Muscle of leg (tissue), 16 donors: ENCODE measurements at places on chromosomes 11 and 22. TPM values are rescaled to one million over a fixed set of nuclear protein-coding genes. Genes with fewer than 3 reads are reported as not detected.

- no peak for DNase-seq
These were observed 28.0 kb upstream of the CABP7 start for GRCh38 chr22:29691636-29692326.

DNA sequence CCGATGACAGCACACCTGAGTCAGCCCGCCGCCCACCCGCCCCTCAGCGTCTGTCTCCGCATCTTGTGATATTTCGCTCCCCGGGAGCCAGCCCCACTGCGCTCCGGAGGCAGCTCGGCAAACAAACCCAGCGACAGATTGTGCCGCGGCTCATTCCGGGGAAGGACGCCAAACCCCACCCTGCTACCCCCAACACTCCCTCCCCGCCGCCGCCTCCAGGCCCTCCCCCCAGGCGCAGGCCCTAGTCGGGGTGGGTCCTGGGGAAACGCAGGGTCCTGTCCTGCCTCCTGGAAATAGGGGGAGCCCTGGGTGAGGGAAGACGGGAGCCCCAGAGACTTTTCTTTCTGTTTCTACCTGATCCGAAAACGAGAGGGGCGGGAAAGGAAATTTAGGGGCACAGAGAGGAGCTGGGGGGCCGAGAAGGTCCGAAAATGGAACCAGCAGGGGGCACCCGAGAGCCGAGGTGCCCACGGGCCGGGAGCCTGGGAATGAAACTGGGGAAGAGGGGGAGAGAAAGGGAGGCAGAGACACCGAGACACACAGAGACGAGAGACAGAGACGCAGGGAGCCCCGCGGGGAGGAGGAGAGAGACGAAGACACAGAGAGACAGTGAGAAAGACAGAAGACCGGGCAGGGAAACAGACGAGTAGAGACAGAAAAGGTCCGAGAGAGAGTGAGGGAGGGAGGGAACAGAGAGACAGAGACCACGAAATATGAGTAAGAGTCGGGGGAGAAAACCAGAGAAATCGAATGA lies 1.7 kb upstream of the RTN4RL2 start:
- DNase-seq: peak; percentile 48

SPTY2D1 gene
- 11.0 TPM for polyA plus RNA-seq

LZTR1 gene
- polyA plus RNA-seq: 34.7 TPM
